Vagina (tissue), 2 donors: ENCODE measurements at places on chromosomes 1 and 21. TPM values are rescaled to one million over a fixed set of nuclear protein-coding genes. Genes with fewer than 3 reads are reported as not detected.

GRCh38 chr21:46032100-46032499 is 50.5 kb downstream of the COL6A1 start:
- H3K4me1 ChIP-seq, result peaks cover 7% of the 10 kb centered on the region
- H3K27me3 ChIP-seq, result no peaks in the 10 kb centered on the region
- H3K27ac ChIP-seq, result no peak overlapping the region
- H3K4me3 ChIP-seq, result no peak overlapping the region
- no peak for DNase-seq
- no peaks in the 10 kb centered on the region for H3K36me3 ChIP-seq

DNA sequence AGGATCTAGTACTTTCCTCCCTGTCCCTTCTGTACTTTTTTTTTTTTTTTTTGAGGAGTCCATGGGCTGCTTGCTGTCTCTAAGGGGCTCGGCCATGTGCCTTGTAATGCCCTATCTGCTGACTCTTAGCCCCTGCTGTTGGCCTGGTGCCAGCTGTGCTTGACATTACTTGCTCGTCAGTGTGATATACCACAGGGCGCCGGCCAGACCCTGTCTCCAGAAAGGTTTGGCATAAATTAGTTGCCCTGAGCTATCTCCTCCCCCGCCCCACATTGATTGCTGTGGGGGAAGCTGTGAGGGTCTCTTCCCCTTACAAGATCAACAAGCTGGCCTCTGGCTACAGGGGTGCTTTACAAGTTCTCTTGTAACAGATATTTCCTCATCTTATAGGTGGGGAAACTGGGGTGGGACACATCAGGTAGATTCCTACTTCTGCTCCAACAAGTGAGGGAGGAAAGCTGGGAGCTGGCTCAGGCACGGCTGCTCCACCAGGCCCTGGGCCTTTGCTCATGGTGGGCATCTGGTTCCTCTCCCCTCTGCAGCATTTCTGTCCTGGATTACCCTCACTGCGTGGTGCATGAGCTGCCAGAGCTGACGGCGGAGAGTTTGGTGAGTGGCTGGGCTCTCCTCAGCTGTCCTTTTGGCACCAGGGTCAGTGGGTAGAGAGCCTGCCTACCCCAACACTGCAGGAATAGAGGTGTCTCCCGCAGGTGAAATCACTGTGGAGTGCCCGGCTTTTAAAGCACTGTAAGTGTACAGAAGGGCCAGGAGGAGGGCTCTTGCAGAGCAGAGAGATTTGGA is 15.6 kb downstream of the STRIP1 start:
- no peaks in the 10 kb centered on the region for H3K4me1 ChIP-seq
- DNase-seq, result no peak
- H3K4me3 ChIP-seq, result no peak overlapping the region
- H3K27me3 ChIP-seq, result no peaks in the 10 kb centered on the region
- H3K36me3 ChIP-seq, result peaks cover 4% of the 10 kb centered on the region

DNA sequence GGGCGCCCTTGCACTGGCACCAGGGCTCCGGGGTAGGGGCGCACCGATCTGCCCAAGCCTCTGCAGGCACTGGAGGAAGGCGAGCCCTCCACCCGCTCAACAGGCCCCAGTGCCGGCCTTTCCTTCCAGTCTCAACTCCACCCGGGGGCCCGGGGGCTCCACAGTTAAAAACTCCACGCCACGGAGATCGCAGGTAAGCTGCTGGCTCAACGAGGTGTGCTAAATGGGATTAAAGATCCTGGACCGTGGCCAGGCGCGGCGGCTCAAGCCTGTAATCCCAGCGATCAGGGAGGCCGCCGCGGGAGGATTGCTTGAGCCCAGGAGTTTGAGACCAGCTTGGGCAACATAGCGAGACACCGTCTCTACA is 536 bp downstream of the HSF2BP start:
- H3K36me3 ChIP-seq, result peaks cover 12% of the 10 kb centered on the region
- H3K27ac ChIP-seq, result peak overlapping the region; percentile 79
- peak overlapping the region; percentile 99 for H3K4me3 ChIP-seq
- H3K27me3 ChIP-seq, result no peaks in the 10 kb centered on the region
- H3K4me1 ChIP-seq, result peaks cover 20% of the 10 kb centered on the region
- no peak for DNase-seq

DNA sequence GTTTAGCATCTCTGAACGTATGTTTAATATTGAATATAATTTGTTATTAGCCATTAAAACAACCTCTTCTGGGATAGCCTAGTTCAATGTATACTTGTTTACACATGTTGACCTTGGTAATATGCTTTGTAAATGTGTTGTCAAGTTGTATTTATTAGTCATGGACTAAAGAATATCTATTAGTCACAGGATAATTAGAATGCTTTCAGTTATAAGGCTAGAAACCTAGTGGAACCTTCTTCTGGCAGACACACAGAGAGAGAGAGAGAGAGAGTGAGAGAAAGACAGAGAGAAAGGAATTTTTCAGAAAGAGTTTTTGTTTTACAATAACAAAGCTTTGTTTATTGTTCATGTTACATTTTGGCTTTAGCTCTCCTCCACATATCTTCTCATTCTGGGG is 181.1 kb upstream of the APP start:
- H3K4me1 ChIP-seq, result no peaks in the 10 kb centered on the region
- DNase-seq, result no peak
- no peak overlapping the region for H3K27ac ChIP-seq
- no peaks in the 10 kb centered on the region for H3K36me3 ChIP-seq

GRCh38 chr1:15441247-15441646 is 3.0 kb downstream of the CTRC start:
- no peaks in the 10 kb centered on the region for H3K36me3 ChIP-seq
- no peak for DNase-seq
- H3K27ac ChIP-seq, result no peak overlapping the region
- no peaks in the 10 kb centered on the region for H3K27me3 ChIP-seq

- no peaks in the 10 kb centered on the region for H3K27me3 ChIP-seq
- no peak for DNase-seq
- no peak overlapping the region for H3K4me3 ChIP-seq
- no peak overlapping the region for H3K27ac ChIP-seq
- H3K4me1 ChIP-seq, result no peaks in the 10 kb centered on the region
These were observed 218.5 kb downstream of the PLA2G4A start for GRCh38 chr1:187047298-187047697.

DNA sequence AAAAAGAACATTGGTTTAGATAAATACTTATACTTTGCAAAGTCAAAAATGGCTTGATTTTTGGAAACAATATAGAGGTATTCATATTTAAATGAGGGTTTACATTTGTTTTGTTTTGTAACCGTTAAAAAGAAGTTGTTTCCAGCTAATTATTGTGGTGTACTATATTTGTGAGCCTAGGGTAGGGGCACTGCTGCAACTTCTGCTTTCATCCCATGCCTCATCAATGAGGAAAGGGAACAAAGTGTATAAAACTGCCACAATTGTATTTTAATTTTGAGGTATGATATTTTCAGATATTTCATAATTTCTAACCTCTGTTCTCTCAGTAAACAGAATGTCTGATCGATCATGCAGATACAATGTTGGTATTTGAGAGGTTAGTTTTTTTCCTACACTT is 65.3 kb upstream of the SAMD13 start:
- no peaks in the 10 kb centered on the region for H3K27me3 ChIP-seq
- no peak overlapping the region for H3K4me3 ChIP-seq
- DNase-seq, result no peak
- H3K36me3 ChIP-seq, result no peaks in the 10 kb centered on the region

- H3K27me3 ChIP-seq, result no peaks in the 10 kb centered on the region
- no peak overlapping the region for H3K27ac ChIP-seq
- no peak overlapping the region for H3K4me3 ChIP-seq
- no peaks in the 10 kb centered on the region for H3K4me1 ChIP-seq
These were observed 4.2 kb downstream of the PLA2G5 start for GRCh38 chr1:20074055-20074724.

The PARS2 gene
- 5.2 TPM for total RNA-seq

The GUCA2A gene
- total RNA-seq, result not detected

The SFN gene
- total RNA-seq, result 406 TPM

The PLEKHA6 gene
- total RNA-seq, result 15.0 TPM

The SMG5 gene
- 57.7 TPM for total RNA-seq

The MEGF6 gene
- 37.6 TPM for total RNA-seq

The TNNT2 gene
- total RNA-seq, result 9.8 TPM

The FNDC5 gene
- total RNA-seq, result 4.7 TPM

The LCE6A gene
- not detected for total RNA-seq
